ENCODE measurements at places on chromosomes 4 and X.

DNA sequence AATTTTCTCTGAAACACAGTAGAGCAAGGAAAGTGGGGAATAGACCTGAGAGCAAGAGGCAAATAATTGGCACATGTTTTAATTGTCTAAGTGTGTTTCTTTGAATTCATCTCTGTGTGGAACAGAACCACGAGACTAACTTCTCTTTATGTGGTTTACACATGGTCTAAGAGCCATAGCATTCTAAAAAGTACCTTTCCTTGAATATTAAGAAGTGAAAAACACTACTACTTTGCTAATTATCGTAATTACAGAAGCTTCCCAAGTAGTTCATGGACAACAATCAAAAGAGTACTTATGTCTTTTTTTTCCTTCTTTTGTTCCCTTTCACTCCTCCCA, 2.9 kb upstream of the CYBB start:
- H3K4me1 ChIP-seq = peaks cover 19% of the 10 kb centered on the region
- no peaks in the 10 kb centered on the region for H3K36me3 ChIP-seq
- H3K4me3 ChIP-seq = peak overlapping the region; percentile 39
- DNase-seq = no peak
- peak overlapping the region; percentile 73 for H3K27ac ChIP-seq

DNA sequence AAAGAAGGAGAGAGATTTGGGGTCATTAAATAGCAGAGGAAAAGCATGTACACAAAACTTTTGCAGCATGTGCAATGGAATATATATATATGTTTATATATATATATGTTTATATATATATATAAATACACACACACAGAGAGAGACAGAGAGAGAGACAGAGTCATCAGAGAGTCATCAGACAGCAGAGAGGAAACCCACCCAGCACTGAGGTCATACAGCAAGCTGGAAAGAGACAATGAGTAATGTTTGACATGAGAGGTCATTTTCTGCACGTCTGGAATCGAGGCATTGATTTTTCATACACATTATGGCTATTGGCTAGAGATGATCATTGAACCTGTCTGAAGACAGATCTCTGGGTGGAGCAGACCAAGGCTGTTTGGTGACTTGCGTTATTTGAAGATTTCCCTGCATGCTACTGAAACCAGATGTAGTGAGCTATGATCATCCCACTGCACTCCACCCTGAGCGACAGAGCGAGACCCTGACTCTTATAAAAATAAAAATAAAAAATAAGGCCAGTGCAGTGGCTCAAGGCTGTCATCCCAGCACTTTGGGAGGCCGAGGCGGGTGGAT, 48.8 kb upstream of the SHOX start:
- H3K27me3 ChIP-seq = no peaks in the 10 kb centered on the region
- no peak overlapping the region for H3K4me3 ChIP-seq
- H3K4me1 ChIP-seq = no peaks in the 10 kb centered on the region
- DNase-seq = no peak
- no peaks in the 10 kb centered on the region for H3K36me3 ChIP-seq
- H3K27ac ChIP-seq = no peak overlapping the region

DNA sequence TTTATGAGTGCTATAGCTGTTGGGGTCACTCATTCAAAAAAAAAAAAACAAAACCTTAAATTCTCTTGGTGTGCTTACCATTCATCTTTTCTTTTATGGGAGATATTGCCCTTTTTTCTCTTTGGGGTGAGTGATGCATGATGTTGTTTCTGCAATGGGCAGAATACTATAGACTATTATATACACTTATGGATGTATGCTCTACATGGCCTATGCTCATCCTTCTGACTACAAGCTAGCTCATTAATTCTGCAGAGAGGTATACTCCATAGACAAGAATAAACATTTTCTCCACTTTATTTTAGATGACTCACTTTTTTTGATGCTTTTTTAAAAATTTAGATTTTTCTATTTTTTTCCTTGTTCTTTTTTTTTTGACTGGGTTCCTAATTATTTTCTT, 160.3 kb upstream of the ANK2 start:
- H3K4me1 ChIP-seq = no peaks in the 10 kb centered on the region
- H3K36me3 ChIP-seq = no peaks in the 10 kb centered on the region
- H3K27ac ChIP-seq = no peak overlapping the region
- no peak for DNase-seq

GRCh38 chr4:151687021-151687640, 73.7 kb downstream of the GATB start:
- no peak overlapping the region for H3K4me3 ChIP-seq
- H3K4me1 ChIP-seq = peaks cover 2% of the 10 kb centered on the region
- H3K36me3 ChIP-seq = peaks cover 14% of the 10 kb centered on the region
